ENCODE measurements at places on chromosomes 4 and X.

DNA sequence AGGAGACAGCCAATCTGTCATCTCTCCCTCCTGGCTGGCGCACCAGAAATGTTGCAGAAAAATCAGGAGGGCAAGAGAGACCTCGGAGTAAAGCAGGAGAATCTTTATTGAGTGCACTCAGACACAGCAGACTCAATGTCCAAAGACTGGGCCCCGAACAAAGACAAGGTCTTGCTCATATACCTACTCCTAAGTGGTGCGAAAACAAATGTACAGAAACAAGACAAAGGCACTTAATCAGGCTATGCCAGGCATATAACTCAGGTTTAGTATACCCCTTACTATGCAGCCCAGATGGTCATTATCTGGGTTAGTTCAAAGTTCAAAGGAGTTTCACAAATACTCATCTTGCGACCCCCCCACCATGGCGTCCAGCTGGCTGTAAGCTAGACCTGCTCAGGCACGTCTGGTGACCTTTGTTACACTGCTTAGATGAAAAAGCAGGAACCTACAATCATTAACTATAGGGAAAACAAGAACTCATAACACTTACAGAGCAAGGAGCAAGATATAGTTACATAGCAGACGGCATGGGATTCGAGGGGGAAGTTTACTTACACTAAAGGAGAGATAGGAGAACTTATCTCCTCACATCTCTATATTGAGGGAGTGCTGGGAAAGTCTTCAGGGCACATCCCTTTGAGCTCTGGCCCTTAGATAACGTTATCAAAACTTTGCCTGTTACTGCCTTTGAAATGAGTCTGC is 27.5 kb downstream of the SULT1E1 start:
- no peak for DNase-seq

GRCh38 chr4:173073939-173074500 is 94.6 kb upstream of the GALNT7 start:
- DNase-seq, result no peak

- DNase-seq, result no peak
Observed at GRCh38 chrX:17027931-17028330, 81.5 kb downstream of the REPS2 start.

DNA sequence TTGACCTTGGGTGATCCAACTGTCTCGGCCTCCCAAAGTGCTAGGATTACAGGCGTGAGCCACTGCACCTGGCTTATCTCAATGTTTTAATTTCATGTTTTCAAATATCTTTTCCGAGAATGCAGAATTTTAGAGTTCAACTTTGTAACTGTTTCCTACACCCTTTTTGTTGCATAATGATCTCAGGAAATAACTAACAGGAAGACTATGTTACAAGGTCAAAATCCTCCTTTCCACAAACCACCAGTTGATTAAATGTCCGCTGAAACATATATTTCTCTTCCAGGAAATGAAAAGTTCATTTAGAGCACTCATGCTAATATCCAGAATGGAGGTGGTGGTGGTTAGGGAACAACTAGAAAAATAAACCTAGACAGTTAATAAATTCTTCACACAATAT is 377.8 kb downstream of the PPP4R3C start:
- no peak for DNase-seq

DNA sequence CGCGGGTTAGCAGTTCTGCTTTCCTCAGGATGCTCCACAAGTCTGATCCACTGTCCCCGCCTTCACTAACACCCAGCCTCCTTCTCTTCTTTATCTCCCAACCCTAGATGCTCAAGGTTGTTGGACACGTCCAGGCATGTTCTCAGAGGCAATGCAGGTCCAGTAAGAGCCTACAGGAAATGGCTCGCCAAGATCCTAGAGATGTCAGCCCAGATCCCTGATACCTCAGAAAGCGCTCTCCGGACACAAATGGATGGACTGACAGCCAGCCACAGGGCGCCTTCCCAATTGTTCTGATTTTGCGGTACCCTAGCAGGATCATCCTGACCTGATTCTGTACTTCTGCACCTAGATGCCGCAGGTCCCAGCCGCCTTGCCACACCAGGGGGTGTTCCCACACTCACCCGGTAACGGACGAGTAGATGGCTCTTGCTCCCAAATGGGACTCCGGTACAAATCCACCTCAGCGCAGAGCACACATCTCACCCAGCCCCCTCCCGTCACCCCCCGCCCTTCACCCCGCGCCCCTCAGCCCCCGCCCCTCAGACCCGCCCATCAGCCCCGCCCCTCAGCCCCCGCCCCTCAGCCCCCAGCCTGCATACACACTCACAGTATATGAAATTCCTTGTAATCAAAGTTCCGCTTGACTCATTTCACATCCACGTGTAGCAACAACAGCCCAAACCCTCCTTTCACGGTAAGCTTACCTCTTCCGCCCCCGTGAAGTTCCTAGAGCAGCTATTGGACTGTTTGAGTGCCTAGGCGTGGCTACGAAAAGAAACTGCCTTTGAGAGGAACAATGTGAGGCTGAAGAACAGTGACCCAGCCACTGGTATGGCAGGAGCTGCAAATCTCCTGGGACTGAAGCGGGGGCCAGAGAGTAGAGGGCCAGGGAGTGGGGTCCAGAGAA is at the start of gene EDA2R:
EDA2R (minus strand) TSS at position 488 of the 910 bp plus-strand sequence. CDS start 23,058 bp downstream, outside the sequence.
- DNase-seq, result no peak

DNA sequence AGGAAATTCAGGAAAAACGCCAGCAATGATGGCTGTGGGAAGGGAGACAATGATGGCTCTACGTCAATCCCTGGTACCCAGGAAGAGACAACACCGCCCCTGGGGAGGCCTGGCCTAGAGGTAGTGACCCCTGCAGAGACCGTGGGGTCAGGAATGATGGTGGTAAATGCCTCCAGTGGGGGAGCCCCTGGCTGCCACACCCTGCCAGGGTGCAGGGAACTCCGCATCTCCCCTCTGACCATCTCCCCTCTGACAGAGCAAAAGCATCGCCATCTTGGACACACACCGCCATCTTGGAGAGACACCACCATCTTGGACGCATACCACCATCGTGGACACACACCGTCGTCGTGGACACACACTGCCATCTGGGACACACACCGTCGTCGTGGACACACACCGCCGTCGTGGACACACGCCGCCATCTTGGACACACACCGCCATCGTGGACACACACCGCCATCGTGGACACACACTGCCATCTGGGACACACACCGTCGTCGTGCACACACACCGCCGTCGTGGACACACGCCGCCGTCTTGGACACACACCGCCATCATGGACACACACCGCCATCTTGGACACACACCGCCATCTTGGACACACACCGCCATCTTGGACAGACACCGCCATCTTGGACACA is 9.9 kb downstream of the ASMTL start:
- no peak for DNase-seq

DNA sequence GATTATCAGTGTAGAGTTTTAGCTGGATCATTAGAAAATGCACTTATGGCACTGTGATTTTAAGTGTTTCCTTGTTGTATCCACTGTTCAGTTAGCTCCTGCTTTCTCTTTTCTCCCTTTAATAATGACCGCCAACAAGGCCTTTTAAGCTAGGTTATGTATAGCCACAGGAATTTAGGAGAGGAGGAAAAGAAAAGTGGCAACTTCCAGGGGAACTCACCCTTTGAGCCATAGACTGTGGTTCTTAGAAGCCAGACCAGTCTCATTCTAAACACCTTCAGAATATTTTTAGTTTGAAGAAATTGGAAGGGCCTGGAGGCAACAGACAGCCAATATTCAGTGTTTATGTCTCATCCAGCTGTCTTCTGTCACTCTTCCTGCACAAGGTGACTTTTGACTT is 6.1 kb downstream of the FGF2 start:
- no peak for DNase-seq
